AG09309 (cell line): ENCODE measurements at places on chromosomes 11 and 22.

- no peak for DNase-seq
These were observed 4.2 kb upstream of the TMEM135 start for GRCh38 chr11:87033561-87033960.

GRCh38 chr11:67281552-67282150 lies 7.5 kb upstream of the ANKRD13D start:
- no peak for DNase-seq

- peak; percentile 90 for DNase-seq
These were observed 34.1 kb upstream of the SMCO4 start for GRCh38 chr11:93577286-93577685.

- no peak for DNase-seq
These were observed 46.3 kb upstream of the PAMR1 start for GRCh38 chr11:35571696-35572095.

- no peak for DNase-seq
These were observed 1.0 kb upstream of the SEC14L4 start for GRCh38 chr22:30506507-30506968.

DNA sequence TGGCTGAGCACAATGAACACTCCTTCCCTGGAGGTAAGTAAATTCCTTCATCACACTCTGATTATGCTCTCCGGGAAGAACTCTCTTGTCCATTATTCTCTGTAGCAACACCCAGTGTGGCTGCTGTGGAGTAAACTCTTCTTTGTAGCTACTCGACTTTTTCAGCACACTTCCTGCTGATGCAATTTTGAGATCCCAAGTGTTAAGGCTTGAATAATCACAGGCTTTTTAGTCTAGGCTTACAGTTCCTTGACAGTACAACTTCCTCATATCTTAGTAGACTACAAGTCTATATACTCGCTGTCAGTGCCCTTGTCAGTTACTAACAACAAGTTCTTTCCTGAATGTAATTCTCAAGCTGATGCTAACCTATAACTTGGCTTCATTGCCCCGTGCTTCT lies 301.8 kb upstream of the API5 start:
- no peak for DNase-seq

GRCh38 chr11:117019871-117020270 lies 78.4 kb downstream of the SIK3 start:
- no peak for DNase-seq

GRCh38 chr11:4826425-4826824 lies 5.3 kb downstream of the OR51F2 start:
- DNase-seq, result no peak

- no peak for DNase-seq
These were observed 9.3 kb upstream of the MS4A15 start for GRCh38 chr11:60747359-60747873.

- DNase-seq, result no peak
These were observed 103.7 kb downstream of the VPREB1 start for GRCh38 chr22:22348127-22348814.

DNA sequence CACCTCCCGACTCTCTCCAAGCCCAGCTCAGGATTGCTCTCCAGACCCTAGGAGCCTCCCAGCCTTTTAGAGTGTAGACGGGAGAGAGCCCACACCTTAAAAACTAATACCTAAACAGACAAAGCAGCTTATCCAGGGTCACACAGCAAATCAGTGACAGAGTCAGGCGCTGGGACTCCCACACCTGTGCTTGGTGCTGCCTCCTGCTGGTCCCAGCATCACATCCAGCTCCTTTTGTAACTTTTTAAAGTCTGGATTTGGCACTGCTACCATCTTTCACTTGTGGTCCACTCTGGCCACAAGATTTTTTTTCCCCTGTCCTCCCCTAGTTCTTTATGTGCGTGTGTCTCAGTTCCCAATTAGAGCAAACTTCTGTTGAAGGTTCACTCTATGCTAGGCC lies 4.7 kb downstream of the ANO1 start:
- DNase-seq, result no peak

DNA sequence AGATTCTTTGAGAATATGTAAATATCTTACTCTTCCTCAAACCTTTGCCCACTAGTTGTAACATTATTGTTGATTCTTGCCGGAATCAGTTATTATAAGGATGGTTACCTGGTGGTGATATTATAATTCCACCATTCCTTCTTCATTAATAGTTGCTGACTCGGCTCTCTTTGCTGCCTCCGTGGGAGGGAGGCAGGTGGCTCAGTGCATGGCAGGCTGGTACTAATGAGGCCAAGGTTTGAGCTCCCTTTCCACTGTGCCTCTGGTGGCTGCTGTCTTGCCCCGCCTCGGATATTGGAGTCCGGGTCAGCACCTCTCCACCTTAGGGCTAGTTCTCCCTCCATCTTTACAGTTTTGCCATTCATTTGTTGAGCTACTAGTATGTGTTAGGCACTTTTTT lies 12.7 kb downstream of the CD6 start:
- no peak for DNase-seq

DNA sequence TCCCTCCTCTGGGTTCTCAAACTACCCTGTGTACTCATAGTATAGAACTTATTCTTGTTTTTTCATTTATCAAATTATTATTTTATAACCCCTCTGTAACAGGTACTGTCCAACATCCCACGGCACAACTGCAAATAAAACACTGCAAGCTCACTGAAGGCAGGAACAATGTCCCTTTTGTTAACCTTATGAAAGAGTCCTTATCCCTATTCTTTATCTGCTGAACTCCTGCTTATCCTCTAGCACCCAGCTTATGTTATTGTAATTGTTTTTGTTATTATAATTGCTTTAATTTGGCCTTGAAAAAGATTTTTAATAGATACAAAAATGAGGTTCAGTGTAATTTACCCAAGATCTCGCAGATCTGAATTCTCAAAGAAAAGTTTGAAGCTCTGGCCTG lies 130.4 kb downstream of the MSANTD4 start:
- no peak for DNase-seq

GRCh38 chr11:93783765-93784144 lies 327 bp upstream of the MED17 start:
- no peak for DNase-seq

GRCh38 chr11:78147807-78148206 lies 8.4 kb upstream of the ALG8 start:
- no peak for DNase-seq

GRCh38 chr11:45211732-45212131 lies 65.3 kb downstream of the PRDM11 start:
- DNase-seq, result no peak

DNA sequence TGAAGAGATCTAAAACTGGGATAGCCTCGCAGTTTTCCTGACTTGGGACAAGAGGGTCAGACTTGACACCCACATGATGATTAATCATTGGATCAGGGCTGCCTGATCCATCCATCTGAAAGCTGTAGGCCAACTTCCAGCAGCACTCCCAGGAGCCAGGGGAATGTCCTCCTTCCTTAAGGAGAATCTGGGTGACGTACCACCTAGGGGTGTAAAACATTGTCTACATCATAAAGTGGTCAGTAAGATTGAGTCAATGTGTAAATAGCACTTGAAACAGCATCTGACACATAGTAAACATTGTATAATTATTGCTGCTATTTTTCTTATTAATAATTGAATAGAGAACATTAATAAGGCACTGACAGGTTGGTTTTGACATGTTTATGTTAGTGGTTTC lies 392.8 kb downstream of the JRKL start:
- DNase-seq, result no peak

DNA sequence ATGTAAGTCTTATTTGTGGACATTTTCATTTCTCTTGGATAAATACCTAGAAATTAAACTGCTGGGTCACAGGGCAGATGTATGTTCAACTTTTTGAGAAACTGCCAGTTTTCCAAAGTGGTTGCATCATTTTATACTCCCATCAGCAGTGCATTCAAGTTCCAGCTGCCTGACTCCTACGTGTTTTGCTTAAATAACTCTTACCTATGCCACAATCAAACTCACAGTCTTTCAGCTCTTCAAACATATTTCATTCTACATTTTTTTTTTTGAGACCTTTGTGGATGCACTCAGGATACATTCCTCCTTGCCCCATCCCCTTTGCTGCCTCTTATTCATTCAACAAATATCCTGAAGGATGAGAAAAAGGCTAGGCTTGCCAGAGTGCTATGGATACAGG lies 9.2 kb downstream of the TCF20 start:
- no peak for DNase-seq

- DNase-seq, result no peak
These were observed 317.8 kb downstream of the NTM start for GRCh38 chr11:131688048-131688693.

- no peak for DNase-seq
These were observed 19.4 kb downstream of the PTPN5 start for GRCh38 chr11:18772211-18772610.

- no peak for DNase-seq
These were observed 6.3 kb downstream of the CD44 start for GRCh38 chr11:35145271-35145670.

DNA sequence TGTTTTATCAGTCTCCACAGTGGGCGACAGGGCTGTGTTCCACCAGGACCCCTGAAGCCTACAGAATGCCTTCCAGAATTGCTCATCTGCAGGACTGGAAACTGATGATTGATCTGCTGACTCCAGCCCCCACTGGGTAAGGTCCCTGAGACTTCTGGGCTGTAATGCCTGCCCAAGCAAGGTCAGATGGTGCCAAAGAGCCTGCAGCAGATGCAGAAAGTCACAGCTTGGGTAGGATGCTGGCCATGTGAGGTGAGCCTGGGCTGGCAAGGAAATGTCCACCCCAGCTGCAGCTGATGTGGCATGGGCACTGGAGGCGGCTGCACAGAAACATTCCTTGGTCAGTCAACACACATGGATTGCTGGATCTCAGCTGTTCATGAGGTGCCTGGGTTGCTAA lies 30.9 kb downstream of the LRRC32 start:
- DNase-seq, result no peak

DNA sequence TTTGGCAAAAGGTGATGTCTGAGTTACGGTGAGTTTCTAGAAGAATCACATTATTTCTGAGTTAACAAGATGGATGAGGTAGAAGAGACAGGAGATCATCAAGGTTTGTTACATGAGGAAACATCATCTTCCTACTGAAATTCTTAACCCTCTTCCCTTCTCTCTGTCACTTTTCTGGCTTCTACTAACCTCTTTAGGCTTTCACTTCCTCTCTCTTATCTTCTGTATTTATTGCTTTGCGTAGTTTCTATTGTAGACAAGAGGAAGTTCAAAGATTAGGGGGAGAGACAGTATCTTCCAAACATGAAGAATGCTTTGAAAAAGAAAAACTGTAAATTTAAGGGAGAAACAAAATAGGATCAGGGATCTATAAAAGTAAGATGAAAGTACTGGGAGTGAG lies 75.4 kb downstream of the TRPC6 start:
- no peak for DNase-seq

DNA sequence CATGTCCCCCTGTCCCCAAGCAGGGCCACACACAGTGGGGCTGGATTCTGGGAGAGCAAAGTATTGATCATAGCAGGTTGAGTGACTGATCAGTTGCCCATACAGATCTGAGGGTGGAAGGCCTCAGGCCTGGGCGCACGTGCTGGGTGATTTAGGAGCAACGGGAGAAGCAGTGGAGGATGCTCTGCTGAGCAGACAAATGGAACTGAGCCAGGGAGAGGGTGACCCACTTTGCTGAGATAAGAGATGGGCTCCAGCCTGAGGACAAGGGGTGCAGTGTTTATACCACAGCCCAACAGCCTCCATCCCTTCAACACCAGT lies 15.0 kb downstream of the GNAZ start:
- no peak for DNase-seq

DNA sequence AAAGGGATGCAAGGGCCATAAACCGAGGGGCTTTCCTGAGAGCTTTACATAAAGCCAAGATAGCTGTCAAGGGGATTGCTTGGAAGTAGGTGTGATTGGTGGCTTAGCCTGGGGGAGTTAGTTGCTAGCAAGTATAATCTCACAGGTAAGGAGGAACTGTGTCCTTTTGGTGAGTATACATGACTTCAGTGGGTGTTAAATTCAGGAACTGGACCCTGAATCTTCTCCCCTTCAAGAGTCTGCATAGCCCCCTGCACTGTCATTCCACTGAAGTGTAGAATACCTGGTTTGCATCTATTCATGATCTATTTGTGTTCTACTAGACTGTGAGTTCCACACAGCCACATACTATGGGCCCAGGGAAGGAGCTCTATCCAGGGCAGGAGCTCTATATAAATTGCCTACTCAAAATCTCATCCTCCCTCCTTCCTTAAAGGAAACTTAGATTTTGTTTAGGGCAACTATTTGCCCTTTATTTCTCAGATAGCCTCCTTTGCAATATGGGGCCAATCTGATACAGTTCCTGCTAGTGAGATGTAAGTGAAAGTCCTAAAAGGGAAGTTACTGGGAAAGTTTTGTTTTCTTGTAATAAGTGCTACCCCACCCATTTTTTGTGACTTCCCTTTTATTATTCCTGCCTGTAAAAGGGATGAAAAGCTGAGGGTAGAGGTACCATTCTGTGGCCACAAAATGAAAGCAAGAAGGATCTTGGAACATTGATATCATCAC lies 120.5 kb downstream of the PGR start:
- no peak for DNase-seq

- DNase-seq, result no peak
These were observed 25.5 kb downstream of the LDLRAD3 start for GRCh38 chr11:35969089-35970042.

GRCh38 chr11:3609416-3610265 lies 32.2 kb downstream of the ART5 start:
- no peak for DNase-seq

DNA sequence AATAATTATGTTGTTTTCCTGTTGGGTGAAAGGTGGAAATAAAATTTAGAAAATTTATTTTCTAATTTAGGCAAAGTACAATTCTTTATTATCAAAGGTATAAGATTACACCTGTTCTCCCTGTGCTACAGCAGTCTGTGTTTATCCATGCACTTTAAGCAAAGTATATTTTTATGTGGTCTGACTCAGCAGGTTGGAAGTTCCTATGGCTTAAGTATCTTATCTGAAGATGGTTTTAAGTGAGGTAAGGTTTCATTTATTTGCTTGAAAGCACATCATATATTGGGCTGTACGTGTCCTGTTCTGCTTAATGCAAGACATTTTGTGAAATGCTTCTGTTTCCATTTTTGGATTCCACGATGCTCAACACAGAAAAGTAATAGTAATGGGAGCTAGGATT lies 14.6 kb downstream of the PPME1 start:
- no peak for DNase-seq

GRCh38 chr11:103450241-103450640 lies 341.0 kb downstream of the DYNC2H1 start:
- no peak for DNase-seq

GRCh38 chr11:114892381-114893197 lies 214.3 kb downstream of the NXPE2 start:
- no peak for DNase-seq

DNA sequence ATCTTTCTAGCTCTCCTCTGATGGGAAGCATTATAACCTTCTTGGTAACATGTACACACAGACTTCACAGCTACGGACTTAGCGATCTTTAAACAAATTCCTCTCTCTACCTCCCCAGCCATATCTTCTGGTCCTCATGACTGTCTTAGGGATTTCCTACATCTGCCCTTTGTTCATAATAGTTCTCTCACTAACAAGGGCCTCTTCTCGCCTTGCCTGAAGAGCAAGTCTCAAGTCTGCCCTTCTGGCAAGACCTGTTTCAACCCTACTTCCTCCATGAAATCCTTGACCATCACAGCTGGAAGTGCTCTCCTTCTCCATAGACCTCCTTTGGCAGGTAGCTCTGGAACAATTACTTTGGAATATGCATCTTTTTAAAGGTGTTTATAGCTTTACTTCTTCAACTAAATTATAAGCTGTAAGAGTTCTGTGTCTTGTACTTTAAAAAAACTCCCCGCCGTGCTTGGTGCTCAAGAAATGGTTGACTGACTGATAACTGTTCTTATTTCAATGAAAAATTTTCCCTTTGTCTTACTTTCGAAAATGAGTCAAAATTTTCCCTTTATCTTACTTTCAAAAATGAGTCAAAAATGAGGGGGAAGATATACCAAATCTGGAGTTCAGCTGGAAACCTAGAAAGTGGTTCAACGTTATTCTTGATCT lies 34.7 kb downstream of the SNX19 start:
- DNase-seq, result no peak
